ENCODE measurements at places on chromosomes 3 and 15.

DNA sequence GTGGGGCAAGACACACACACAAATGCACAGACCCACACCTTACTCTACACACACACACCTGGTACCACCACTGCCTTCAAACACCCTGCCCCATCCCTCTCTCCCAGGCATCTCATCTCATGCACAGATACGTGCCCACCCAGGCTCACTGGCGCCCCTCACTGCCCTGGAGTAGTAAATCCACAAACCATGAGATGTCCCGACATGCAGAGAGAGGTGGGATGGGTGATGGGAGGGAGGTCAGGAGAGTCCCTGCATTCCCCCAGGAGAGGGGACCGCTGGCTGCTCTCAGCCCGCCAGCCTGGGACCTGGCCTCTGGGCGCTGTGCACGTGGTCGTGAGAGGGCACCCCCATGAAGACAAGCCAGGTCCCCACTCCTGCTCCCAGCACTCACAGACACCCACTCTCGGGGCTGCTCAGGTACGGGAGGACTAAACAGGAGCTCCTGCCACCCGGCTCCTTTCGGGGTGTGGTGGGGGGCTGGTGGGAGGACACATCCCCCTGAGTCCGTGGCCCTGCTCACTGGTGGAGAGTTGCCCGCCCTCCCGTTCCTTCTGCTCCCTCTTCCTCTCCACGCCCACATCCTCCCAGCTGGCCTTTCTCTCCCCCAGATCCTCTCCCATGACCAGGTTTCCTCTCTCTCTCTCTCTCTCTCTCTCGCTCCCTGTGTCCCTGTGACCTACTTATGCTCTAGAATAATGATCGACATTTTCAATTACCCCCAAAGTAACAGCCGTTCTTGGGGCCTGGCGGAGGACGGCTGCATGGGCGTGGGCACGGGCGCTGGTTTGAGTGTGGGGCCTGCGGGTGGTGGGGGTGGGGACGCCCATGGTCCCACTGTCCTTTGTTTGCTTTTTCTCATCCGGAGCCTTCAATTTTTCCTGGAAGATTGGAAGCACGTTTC lies 18.9 kb upstream of the CSPG4 start:
- no peak overlapping the region for H3K27ac ChIP-seq
- no peak overlapping the region for H3K4me3 ChIP-seq
- peaks cover 9% of the 10 kb centered on the region for H3K4me1 ChIP-seq
- peak; percentile 17 for DNase-seq
- H3K27me3 ChIP-seq, result no peaks in the 10 kb centered on the region

GRCh38 chr3:107455621-107456020 lies 67.1 kb upstream of the BBX start:
- no peaks in the 10 kb centered on the region for H3K4me1 ChIP-seq
- DNase-seq, result no peak
- H3K36me3 ChIP-seq, result no peaks in the 10 kb centered on the region
- no peaks in the 10 kb centered on the region for H3K27me3 ChIP-seq
- no peak overlapping the region for H3K27ac ChIP-seq

DNA sequence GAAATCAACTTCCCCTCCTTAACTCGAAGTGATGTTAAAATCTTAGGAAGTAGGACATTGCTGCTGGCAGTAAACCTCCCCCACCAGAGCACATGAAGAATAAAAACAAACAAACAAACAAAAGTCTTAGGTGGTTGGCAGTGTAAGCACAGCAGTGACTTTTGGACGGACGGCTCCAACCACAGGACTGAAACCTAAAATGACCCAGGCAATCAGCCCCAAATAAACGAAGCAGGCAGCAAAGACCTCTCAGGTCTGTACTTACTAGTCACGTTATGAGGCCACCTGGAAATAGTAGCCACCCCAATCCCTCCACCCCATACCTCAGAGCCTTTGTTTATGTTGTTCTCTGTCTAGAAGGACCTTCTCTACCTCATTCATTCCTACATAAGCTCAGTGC lies 33.5 kb upstream of the HES1 start:
- DNase-seq, result no peak
- H3K4me1 ChIP-seq, result peaks cover 11% of the 10 kb centered on the region

DNA sequence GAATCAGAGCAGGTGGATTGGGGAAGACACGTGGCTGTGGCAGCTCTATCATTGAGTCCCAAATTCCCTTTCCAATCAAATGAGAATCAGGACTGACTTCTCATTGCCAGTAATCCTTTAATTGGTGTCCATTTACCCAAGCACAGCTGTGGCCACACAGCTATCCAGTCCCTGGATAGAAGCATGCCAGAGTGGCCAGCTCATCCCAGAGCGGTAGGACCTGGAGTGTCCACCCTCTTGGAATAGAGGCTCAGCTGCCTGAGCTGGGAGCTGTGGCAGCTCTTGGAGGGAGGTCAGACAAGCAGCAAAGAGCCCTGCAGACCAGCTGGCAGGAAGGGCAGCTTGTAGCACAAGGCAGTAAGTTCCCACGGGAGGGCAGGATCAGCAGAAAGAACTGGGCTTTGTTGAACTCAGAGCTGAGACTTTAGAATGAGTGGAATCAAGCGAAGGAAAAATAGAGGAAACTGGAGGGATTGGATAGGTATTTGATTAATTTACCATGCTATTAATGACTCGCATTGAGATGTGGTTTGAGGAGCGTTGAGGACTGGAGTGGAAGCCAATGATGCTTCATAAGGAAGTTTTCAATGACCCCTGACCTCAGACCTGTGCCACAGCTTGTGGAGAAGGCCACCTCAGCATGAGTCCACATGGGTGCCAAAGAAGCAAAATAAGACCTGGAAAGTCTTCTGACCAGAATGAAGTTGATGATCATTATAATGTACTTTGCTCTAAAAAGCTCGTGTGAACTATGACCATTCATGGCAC lies 6.9 kb upstream of the ALPK3 start:
- H3K4me3 ChIP-seq, result no peak overlapping the region
- H3K4me1 ChIP-seq, result no peaks in the 10 kb centered on the region
- no peaks in the 10 kb centered on the region for H3K27me3 ChIP-seq
- no peak for DNase-seq
- H3K27ac ChIP-seq, result no peak overlapping the region

DNA sequence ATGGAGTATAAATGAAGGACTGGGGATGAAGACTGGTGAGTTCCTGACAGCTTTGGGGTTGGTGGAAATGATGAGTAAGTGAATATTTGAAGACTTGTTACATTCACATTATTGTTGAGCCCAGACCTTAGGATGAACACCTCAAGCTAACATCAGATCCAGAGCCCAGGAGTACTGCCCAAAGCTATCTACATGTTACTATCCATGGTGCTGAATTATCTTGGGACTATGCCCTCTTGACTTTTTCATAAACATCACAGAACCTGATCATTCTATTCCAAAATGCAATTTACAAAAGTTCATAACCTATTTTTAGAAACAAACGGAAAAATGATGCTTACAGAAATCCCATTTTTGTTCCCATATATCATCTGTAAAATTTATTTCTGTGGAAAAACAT lies 613.3 kb downstream of the TUSC7 start:
- DNase-seq, result no peak
- no peaks in the 10 kb centered on the region for H3K27me3 ChIP-seq
- H3K36me3 ChIP-seq, result no peaks in the 10 kb centered on the region
- no peaks in the 10 kb centered on the region for H3K4me1 ChIP-seq
- no peak overlapping the region for H3K4me3 ChIP-seq

- H3K4me3 ChIP-seq, result no peak overlapping the region
Measured at GRCh38 chr3:24110051-24110450, 165.0 kb downstream of the NR1D2 start.

DNA sequence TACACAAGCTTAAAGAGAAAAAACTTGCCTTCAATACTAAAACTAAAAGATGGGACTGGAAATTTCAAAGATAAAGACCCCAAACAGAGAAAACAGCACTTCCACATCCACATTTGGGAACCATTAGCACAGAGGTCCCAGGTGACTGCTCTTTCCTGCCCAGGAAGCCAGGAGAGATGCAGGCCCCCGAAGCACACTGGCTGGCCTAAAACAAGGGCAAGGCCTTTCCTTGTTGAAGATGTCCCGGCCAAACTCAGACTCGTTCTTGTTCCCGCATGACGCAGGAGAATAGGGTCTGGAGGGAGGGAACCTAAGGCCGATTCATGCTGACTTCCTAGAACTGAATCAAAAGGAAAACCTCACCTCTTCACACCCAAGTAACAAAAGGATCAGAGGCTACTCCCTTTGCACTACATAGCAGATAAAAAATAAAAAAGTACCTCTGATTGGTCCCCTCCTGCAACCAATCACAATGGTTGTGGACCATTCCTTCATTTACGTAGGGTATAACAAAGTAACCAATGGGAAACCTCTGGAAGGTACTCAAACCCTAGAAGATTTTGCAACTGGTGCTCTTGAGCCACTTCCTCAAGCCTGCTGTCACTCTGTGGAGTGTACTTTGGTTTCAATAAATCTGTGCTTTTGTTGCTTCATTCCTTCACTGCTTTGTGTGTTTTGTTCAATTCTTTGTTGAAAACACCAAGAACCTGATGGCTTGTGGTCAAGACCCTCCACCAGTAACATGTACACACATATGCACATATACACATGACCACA lies 48.7 kb downstream of the EFCAB12 start:
- DNase-seq, result no peak
- peaks cover 2% of the 10 kb centered on the region for H3K36me3 ChIP-seq
- no peaks in the 10 kb centered on the region for H3K27me3 ChIP-seq
- no peak overlapping the region for H3K27ac ChIP-seq

GRCh38 chr3:72924055-72924454 lies 36.2 kb downstream of the GXYLT2 start:
- H3K27ac ChIP-seq, result no peak overlapping the region
- no peaks in the 10 kb centered on the region for H3K4me1 ChIP-seq
- DNase-seq, result no peak
- no peaks in the 10 kb centered on the region for H3K27me3 ChIP-seq
- no peak overlapping the region for H3K4me3 ChIP-seq
- no peaks in the 10 kb centered on the region for H3K36me3 ChIP-seq

DNA sequence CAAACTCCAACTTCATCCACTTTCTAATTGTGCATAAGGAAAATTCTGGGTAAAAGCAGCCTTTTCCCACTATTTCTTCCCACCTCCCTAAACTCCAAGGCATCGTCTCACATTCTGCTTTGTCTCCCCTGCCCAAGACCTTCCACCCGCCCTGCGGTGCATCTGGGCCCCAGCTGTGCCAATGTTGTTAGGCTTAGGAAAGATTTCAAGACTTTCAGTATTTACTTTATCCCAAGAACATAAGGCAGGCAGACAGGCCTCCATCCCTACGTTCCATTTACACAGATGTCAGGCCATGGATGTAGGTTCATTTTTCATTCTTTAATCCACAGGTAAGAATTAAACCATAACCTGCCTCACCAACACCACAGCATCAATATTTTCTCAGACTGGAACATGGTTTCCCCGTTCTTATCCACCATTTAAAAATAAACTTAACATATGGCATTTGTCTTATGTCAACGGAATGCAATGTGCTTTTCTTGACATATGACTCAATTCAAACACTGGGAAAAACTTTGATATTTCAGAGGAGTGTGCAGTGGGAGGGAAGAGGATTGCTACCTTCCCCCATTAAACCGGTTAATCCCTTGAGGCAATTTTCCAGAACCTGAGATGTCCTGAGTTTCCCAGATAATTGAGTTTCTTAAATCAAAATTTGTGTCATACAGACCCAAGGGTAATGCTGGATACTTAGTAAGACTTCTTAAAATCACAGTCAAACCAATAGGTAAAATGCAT lies 238.0 kb upstream of the LRIG1 start:
- H3K4me3 ChIP-seq, result no peak overlapping the region
- no peaks in the 10 kb centered on the region for H3K27me3 ChIP-seq
- DNase-seq, result no peak
- no peaks in the 10 kb centered on the region for H3K4me1 ChIP-seq
- H3K36me3 ChIP-seq, result no peaks in the 10 kb centered on the region

- H3K4me1 ChIP-seq, result no peaks in the 10 kb centered on the region
- H3K36me3 ChIP-seq, result no peaks in the 10 kb centered on the region
- no peak overlapping the region for H3K4me3 ChIP-seq
- H3K27ac ChIP-seq, result no peak overlapping the region
- no peaks in the 10 kb centered on the region for H3K27me3 ChIP-seq
Measured at GRCh38 chr3:186381424-186382216, 19.6 kb upstream of the DGKG start.

- H3K36me3 ChIP-seq, result no peaks in the 10 kb centered on the region
- H3K27me3 ChIP-seq, result no peaks in the 10 kb centered on the region
- no peaks in the 10 kb centered on the region for H3K4me1 ChIP-seq
Measured at GRCh38 chr15:73340502-73341192, 28.1 kb downstream of the HCN4 start.

DNA sequence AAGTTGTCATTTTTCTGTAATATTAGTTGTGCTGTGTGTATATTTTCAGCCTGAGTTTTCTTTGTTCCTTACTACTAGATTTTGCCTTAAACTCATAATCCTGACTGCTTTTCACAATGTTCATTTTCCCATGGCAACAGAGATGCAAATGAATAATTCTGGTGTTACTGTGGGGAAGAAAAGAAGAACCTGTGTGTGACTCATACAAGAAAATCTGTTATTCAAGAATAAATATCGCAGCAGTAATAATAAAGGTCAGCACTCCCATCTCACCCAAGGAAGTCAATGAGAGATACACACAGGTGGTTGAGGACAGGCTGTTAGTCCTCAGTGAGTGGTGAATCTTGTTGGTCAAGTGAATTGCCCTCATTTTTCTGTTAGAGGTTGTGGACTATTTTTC lies 656.6 kb upstream of the NAALADL2 start:
- H3K36me3 ChIP-seq, result no peaks in the 10 kb centered on the region
- no peak for DNase-seq
- no peaks in the 10 kb centered on the region for H3K4me1 ChIP-seq
- H3K27me3 ChIP-seq, result no peaks in the 10 kb centered on the region
- H3K4me3 ChIP-seq, result no peak overlapping the region

- no peak overlapping the region for H3K4me3 ChIP-seq
- H3K4me1 ChIP-seq, result no peaks in the 10 kb centered on the region
- DNase-seq, result no peak
- no peak overlapping the region for H3K27ac ChIP-seq
- H3K27me3 ChIP-seq, result no peaks in the 10 kb centered on the region
Measured at GRCh38 chr3:102037209-102037608, 187.9 kb downstream of the NFKBIZ start.

DNA sequence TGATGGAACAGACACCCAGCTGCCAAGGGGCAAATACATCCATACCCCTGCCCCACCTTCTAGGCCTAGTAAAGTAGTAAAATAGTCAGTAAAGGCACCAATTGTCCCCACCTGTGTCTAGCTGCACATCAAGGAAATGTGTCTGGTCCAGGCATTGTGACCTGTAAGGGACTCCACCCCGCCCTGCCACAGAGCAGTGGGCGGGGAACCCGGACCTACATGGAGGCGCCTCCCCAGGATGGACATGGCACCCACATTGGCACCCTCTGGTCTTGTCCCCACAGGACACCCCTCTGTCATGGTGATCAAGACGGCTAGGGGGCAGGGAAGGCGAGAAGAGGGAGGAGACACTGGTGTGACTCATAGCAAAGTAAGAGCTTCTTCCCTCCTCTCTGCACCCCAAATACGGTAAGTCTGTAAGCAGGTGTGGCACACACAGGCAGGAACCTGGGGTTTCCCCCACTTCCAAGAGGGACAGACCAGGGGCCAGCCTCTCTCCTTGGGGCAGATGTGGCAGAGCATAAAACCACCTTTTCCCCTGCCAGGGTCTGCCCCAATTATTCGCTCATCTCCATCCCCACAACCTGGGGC lies 13.5 kb upstream of the LINGO1 start:
- H3K36me3 ChIP-seq, result no peaks in the 10 kb centered on the region
- no peak for DNase-seq
- H3K4me1 ChIP-seq, result no peaks in the 10 kb centered on the region
- H3K27ac ChIP-seq, result no peak overlapping the region

GRCh38 chr3:168859574-168859973 lies 763.9 kb upstream of the GOLIM4 start:
- no peak overlapping the region for H3K27ac ChIP-seq
- DNase-seq, result no peak
- no peak overlapping the region for H3K4me3 ChIP-seq
- H3K27me3 ChIP-seq, result no peaks in the 10 kb centered on the region
- no peaks in the 10 kb centered on the region for H3K4me1 ChIP-seq
